NCI-H2081 treated with DMSO at 0.1 percent for 48 hours (cell line): ENCODE measurements at places on chromosomes 4 and X.

- no peak for DNase-seq
Observed at GRCh38 chrX:147910607-147911006, 1.1 kb upstream of the FMR1 start.

DNA sequence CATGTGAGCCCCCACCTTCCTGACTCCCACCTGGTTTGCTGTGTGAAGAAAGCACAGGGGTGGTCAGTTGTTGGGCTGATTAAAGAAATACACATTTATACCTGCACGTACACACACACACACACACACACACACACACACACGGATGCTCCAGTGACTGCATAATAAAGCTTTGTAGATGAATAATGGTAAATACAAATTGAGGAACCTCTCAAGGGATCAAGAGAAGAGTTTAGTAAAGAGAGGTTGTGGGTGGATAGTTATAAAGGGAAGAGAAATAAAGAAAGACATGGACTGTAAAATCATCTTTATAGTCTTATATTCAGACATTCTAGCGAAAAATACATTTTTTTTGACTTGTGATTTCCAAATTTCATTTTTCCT, 144.1 kb downstream of the MGST2 start:
- no peak for DNase-seq

GRCh38 chr4:848307-848691, 22.4 kb upstream of the CPLX1 start:
- DNase-seq: no peak

- DNase-seq: no peak
Observed at GRCh38 chr4:187480146-187481145, 515.1 kb upstream of the ZFP42 start.
